ENCODE measurements at places on chromosomes 7 and 10.

- DNase-seq = no peak
These were observed 87.3 kb downstream of the PALS2 start for GRCh38 chr7:24660546-24660945.

- no peak for DNase-seq
These were observed 56.8 kb downstream of the MGMT start for GRCh38 chr10:129523723-129524316.

DNA sequence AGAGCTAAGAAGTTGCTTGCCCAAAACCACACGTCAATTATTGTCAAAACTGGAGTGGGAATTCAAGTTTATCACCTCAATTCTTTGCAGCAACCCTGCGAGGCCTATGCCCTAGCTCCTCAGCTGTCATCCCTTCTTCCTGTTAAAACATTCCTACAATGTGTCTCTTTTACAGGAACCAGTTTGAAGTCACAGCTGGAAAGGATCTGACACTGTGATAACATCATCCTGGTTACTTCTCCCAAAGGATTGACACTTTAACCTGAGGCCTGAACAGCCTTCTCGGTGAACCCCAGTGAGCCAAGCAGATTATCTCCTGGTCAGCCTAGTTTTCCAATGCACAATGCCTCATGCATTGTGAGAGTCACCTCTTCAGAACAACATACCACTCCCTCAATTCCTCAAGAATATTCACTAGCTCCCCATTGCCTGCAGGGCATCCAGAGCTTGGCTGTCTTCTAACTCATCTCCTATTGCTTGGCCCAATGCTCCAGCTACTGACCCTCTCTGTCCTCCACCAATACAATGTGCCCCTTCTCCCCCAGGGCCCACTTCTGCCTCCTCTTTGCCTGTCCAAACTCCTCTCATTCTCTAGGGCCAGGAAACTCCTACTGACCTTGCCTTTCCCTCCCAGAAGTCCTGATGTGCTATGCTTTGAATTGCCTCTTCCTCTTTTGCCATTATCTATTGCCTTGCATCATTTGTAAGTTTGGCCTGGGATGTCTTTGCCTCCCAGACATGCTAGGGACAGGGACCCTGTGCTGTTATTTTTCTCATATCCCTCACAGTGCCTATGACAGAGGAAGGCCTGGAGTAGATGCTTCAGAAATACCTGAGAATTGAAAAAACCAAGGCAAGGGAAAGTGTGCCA is 10.4 kb upstream of the DLG5 start:
- no peak for DNase-seq

GRCh38 chr7:55912748-55913158 is 25.5 kb downstream of the ZNF713 start:
- DNase-seq = no peak

DNA sequence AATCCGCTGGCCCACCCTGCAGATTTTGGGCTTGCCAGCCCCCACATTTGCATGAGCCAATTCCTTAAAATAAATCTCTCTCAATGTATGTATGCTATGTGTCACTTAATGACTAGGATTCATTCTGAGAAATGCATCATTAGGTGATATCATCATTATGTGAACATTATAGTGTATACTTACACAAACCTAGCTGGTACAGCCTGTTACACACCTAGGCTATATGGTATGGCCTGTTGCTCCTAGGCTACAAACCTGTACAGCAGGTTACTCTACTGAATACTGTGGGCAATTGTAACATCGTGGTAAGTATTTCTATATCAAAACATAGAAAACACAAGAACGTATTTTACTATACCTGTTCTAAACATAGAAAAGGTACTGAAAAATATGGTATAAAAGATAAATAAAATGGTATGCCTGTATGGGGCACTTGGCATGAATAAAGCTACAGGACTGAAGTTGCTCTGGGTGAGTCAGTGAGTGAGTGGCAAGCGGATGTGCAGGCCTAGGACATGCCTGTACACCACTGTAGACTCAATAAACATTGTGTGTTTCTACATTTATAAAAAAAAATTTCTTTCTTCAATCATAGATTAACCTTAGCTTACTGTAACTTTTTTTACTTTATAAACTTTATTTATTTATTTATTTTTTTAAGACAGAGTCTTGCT is 135.9 kb downstream of the ABCA13 start:
- DNase-seq = no peak

GRCh38 chr7:132895231-132895630 is 186.7 kb downstream of the CHCHD3 start:
- no peak for DNase-seq

GRCh38 chr10:45440511-45441062 is 66.6 kb downstream of the ALOX5 start:
- DNase-seq = no peak

DNA sequence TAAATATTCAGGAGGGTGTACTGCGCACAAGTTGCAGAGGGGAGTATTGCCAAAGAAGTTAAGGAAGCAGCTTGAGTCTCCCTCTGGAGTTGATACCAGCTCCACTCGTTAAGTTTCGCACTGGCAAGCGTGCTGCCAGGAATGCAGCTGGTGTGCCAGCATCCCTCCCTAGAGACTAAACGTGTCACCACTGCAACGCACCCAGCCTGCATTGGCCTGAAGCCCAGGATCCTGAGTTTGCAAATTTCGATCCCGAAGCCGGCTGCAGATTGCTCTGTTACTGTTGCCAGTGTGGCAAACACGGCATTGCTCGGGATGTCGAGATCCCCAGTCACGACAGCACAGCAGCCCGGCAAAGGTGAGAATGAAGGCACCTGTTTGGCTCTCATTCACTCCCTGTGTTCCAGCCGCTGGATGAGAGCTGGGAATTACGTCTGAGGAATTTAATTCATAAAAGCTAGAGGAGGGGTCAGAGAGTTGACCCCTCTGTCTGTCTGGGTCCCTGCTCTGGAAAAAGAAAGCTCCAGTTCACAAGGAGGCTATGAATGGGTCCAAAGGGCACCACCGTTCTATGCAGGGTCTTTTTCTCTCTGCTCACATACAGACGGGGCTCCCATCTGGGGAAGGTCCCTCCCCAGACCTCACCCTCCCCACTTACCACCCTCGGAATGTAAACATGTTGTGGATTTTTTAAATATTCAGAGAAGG is 61.0 kb downstream of the NRP1 start:
- peak; percentile 10 for DNase-seq

GRCh38 chr10:110610308-110610774 is 33.8 kb upstream of the RBM20 start:
- peak; percentile 57 for DNase-seq

DNA sequence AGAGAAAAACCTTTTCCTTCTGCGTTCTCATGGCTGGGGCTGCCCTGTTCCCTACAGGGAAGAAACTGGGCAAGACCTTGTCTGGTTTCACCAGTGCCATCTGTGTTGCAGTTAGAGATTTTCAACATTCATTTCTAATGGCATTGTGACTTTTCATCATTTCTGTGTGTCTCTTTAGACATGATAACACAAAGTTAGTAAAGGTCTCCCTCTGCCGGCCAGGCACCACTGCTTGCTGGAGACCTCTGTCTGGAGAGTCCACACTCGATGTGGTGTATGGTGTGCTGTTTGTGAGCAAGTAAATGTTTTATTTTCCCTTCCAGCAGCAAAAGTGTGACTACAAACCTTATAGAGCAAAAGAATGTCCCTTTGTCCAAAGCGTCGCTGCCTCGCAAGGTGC is 213.5 kb downstream of the PAXIP1 start:
- no peak for DNase-seq

GRCh38 chr10:110163192-110163773 is 44.1 kb upstream of the MXI1 start:
- no peak for DNase-seq

DNA sequence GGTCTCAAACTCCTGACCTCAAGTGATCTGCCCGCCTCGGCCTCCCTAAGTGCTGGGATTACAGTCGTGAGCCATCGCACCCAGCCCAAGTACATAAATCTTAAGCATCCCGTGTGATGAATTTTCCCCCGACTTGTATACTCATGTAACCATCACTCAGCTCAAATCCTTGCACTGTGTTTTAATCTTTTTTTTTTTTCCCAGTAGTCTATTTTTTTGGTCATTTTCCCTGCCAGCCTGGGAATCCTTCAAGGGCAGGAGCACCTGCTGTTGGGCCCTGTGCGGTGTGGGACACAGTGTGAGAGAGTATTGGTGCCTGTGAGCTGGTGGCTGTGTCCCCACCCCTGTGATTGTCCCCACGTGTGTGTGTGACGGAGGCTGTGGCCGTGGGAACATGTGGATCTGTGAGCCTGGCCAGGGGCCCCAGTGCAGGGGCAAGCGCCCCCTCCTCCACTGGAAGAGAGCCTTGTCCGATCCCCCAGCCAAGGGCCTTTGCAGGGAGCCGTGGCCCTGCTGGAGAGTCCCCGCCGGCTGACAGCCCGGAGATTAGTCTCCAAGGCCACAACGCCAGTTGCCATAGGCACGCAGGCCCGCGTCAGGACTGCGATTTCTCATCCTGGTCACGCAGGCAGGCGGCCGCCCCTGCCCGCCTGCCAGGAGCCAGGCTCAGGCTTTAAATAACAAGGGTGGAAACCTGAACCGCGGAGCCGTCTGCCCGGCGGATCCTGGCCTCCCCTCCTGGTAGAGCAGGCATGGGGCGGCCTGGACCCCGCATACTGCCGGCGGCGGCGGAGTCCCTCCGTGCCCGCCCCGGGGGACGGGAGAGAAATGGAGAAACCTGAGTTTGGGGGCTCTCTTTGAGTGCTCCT is 26.5 kb downstream of the GTF2IRD1 start:
- DNase-seq = no peak

- DNase-seq = no peak
These were observed 38.0 kb upstream of the PCBD1 start for GRCh38 chr10:70926226-70927000.

- DNase-seq = no peak
These were observed 495.6 kb downstream of the RPS24 start for GRCh38 chr10:78529262-78529661.

GRCh38 chr7:11650030-11650429 is 182.0 kb downstream of the THSD7A start:
- DNase-seq = no peak

GRCh38 chr10:80542053-80542452 is 4.4 kb downstream of the SH2D4B start:
- no peak for DNase-seq

GRCh38 chr7:43039346-43039745 is 73.1 kb upstream of the HECW1 start:
- no peak for DNase-seq

DNA sequence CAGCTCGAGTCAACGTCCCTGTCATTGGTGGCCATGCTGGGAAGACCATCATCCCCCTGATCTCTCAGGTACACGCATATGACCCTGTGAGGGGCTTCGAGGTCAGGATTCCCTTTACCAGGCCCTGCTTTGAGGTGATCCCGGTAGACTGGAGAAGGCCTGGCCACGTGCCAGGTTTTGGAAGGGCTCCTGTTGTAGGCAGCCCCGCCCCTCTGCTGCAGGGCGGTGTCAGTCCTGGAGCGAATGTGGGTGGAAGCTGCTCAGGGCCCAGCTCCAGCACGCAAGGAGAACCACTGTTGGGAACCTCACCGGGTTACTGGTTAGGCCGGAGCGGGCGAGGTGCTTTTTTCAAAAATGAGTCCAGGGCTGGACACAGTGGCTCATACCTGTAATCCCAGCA is 15.6 kb downstream of the MDH2 start:
- no peak for DNase-seq

DNA sequence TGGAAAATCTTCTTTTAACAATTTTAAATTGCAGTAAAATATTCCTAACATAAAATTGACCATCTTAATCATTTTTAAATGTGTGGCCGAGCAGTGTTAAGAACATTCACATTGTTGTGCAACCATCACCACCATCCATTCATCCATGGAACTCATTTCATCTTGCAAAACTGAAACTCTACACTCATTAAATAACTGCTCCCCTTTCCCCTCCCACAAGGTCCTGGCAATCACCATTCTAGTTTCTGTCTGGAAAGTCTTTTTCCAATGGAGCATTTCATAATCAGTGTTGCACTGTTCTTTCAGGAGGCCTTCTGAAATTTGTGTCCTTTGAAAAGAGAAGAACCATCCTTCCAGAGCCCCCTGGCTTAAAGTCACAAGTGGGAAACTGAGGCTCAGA is 233.1 kb downstream of the PLXNA4 start:
- DNase-seq = no peak

- DNase-seq = no peak
These were observed 29.6 kb downstream of the FZD1 start for GRCh38 chr7:91293840-91294239.

GRCh38 chr10:1158066-1158465 is 101.9 kb downstream of the WDR37 start:
- no peak for DNase-seq

GRCh38 chr7:93921607-93922566 is at the start of gene GNG11:
Gene GNG11 (plus strand): TSS chr7:93921735. CDS start chr7:93922138, 403 bp downstream.
- peak; percentile 43 for DNase-seq

DNA sequence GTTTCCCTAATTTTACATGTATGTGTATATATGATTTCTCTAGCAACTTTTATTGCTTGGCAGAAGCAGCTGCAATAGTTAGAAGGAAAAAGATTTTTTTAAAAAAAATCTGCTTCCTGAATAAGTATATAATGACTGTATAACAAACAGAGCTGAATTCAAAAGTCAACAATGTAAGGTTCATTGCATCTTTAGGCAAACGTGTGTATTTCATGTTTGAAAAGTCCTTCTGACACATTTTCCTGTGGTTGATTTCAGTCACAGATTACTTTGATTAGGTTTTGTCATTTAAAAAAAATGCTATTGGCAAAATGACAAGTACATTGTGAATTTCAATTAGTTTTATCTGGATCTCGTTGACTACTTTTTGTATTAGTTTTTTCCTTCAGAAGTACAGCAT is 231.0 kb downstream of the CSTF2T start:
- no peak for DNase-seq

GRCh38 chr7:119228482-119228881 is 1004.0 kb downstream of the ANKRD7 start:
- DNase-seq = no peak

- DNase-seq = no peak
These were observed 19.5 kb upstream of the MMP21 start for GRCh38 chr10:125795128-125795527.

GRCh38 chr7:763762-764161 is 36.7 kb upstream of the PRKAR1B start:
- DNase-seq = no peak

DNA sequence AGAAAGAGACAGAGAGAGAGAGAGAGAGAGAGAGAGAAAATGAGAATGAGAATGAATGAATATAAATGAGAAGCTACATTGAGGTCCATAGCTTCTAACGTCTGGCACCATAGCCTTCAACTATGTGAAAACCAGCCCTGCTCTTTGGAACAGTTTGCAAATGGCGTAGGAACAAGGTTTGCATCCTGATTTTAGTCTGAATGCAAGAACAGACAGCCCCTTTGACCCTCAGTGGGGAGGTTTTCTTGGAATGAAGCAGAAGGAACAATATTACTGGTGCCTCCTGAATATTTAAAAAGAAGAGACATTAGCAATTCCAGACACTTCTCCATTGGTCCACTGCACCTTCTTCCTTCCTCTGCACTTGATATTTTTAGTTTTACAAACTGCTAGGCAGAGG is 23.0 kb downstream of the LHPP start:
- no peak for DNase-seq

DNA sequence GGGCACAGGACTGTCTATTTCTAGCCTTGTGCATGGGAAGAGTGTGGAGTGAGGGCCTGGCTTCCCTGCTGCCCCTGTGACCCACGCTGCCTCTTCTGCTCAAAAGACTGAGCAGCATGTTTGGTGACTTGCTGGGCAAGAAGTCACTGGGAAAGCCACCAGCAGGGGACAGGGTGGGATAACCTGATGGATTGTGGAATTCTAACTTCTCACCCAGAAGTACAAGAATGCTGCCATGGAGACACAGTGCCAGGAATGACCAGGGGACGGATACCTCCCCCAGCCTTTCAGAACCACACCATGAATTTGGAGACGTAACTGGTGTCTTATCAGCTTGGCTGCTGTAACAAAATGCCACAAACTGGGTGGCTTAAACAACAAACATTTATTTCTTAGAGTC is 28.4 kb downstream of the GALNTL5 start:
- DNase-seq = no peak

All from NCI-H446 (cell line).